Inflammatory macrophage treated with lipopolysaccharide for 1 hour (primary cell): ENCODE measurements at places on chromosomes 2 and 18.

DNA sequence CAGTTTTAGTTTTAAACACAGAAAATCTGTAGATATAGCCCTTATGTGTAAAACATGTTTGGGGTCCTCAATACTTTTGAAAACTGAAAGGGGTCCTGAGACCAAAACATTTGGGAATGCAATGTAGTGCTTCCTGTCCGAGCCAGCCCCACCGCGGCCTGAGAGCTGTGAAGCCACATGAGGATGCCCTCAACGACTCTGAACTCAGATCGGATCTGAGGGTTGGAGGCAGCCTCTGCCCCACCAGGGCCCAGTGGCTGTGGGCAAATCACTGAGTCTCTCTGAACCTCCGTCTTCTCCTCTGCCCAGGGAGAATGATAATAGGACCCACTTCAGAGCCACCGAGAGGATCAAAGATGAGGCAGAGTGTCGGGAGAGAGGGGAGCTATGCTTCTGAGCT is 33.4 kb upstream of the HPCAL1 start:
- DNase-seq: no peak

DNA sequence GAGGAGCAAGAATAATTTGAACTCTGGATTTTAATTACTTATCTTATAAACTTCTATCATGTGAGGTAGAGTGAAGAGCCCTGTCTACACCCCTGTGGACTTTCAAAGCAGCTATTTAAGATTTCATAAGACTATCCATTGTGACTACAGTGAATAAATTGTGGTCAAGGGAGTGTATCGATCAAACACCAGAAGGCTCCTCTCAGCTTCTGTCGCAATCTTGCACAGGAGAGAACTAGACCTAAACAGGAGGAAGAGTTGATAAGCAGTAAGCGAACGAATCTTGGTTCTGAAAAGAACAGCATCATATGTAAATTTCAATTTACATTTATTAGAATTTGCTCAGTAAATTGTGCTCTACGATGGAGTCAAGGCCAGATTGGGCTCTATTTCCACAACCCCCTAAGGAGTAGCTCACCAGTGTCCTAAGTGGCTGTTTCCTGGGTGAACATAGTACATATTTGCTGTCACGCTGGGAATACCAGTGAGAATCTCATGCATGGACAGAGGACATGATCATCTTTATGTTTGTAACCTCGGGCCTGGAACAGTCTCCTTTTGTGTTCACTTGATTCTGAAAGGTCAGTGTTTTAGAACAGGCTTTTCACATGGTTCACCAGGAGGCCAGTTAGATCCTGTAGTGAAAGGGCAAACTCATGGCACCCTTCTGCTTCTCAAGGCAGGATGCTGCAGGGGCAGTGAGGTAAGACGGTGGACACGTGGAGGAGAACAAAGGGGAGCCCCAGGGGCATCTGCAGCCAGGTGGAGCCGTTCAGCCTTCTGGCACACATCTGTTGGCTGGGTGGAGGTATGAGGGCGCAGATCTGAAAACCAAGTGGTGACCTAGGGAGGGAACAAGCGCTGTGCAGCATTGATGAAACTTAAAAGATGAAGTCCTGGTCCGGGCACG is 33.3 kb downstream of the NPAS2 start:
- no peak for DNase-seq

GRCh38 chr2:69033461-69034095 is 20.6 kb downstream of the ANTXR1 start:
- DNase-seq: no peak

GRCh38 chr18:62529597-62529996 is 6.8 kb downstream of the ZCCHC2 start:
- DNase-seq: no peak

DNA sequence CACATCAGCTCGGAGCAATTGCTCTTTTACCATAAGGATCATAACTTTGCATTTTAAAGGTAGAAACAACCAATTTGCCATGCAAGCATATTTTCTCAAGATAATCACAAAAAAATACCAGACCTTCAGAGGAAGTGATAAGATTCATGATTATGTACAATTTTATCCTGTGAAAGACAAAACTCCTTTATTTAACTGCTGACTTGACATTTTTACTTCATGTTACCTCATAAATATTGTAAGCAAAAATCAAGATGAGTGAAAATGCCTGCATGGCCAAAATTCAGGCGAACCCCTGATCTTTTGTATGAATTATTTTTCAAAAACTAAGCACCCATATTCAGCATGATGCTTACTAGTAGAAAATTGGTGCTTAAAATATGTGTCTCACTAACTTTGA is 246.4 kb downstream of the CD226 start:
- no peak for DNase-seq

DNA sequence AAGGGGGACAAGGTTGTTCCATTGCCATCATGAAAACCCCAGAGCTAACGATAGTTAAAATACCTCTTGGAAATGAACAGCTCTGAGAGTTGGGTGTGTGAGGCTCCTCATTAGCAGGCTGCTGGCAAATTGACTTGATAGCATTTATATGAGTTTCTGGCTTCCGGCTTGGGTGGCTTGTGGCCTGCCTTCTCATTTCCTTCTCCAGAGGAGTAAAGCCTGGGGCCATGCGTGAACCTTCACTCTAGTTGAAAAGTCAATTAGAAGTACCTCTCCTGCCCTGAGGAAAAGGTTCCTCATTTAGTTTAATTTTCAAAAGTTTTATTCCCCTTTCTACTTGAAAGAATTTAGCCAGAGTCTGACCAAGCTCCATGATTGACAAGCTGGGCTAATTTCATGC is 67.1 kb downstream of the MGAT5 start:
- DNase-seq: no peak

- DNase-seq: no peak
These were observed 52.5 kb downstream of the MBP start for GRCh38 chr18:77079954-77080682.

DNA sequence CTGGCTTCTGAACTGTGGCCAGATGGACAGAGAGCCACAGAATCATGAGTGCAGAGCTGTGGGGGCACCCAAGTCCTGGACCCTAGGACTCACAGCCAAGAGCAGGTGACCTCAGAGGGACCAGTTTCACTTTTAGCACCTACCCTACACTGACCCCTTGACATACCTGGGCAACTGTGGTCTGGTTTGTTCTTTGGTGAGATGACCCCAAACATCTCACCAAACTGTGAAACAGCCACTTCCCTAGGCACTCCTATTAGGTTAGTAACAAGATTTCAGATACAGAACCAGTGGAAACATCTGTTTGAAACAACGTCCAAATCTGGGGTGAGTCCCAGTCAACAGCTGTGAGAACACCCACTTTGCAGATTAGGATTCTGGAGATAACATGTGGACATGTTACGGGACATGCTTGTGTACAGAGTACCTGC is 1.9 kb upstream of the ZFP36L2 start:
- DNase-seq: no peak

- DNase-seq: no peak
These were observed 245.6 kb downstream of the NRXN1 start for GRCh38 chr2:50786345-50786744.

GRCh38 chr2:104857262-104858005 is 3.5 kb downstream of the POU3F3 start:
- DNase-seq: no peak

- DNase-seq: peak; percentile 70
These were observed 86.5 kb downstream of the UXS1 start for GRCh38 chr2:106107509-106108131.

- no peak for DNase-seq
These were observed 187.2 kb upstream of the FANCL start for GRCh38 chr2:58428096-58429013.

DNA sequence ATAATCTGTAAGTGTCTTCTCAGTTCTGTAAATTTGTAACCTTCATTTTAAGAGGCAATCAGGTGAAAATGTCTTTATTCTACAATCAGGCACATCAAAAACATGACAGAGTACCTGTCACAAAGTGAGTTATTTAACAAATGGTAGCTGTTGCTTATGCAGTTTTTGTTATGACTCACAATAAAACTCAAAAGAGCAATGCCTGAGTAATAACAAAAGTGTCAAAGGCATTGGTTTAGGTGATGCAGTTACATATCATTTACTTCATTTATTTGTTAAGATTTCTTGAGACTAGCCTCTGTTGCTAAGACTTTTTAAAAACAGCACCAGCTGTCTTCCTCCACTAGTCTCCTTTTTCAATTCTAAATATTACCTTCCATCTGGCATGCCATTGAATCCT is 177.8 kb downstream of the KIAA1328 start:
- DNase-seq: no peak

GRCh38 chr2:28422908-28423741 is 30.5 kb downstream of the FOSL2 start:
- DNase-seq: no peak

DNA sequence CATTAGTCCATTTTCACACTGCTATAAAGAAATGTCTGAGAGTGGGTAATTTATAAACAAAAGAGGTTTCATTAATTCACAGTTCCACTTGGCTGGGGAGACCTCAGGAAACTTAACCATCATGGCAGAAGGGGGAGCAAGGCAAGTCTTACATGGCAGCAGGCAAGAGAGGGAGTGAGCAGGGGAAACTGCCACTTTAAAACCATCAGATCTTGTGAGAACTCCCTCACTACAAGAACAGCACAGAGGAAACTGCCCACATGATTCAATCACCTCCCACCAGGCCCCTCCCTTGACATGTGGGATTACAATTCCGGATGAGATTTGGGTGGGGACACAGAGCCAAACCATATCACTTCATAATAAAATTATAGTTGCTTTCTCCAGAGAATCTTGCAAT is 365.5 kb upstream of the ID2 start:
- DNase-seq: no peak

GRCh38 chr2:20224164-20224715 is 690 bp downstream of the SDC1 start:
- DNase-seq: no peak

DNA sequence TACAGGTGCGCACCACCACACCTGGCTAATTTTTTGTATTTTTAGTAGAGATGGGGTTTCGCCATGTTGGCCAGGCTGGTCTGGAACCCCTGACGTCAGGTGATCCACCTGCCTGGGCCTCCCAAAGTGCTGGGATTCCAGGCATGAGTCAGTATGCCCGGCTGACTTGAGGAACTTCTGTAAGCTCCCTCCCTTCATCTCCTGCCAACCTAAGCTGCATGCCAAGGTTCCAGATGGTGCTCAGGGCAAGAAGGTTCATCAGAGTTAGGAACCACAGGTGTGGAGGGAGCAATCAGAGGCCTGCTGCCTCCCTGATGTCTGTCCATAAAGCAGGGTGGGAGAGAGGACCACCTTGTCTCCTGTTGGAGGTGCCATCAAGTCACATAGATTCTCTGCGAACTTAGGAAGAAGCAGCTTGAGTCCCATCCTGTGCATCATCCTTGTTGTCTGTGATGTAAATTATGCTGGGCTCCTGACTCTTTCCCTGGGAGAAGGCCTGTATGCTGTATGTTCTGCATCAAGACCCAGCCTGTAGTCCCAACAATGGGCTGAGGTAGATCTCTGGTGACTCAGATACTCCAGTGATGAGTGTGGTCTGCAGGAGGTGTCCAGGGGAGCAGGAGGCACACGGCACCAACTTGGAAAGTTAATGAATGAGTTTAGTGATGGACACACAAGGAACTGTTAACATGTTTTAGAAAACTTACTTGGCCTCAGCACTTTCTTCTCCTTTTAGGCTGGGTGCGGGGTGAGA is 53.1 kb downstream of the TMEM17 start:
- DNase-seq: no peak

GRCh38 chr2:176879426-176879995 is 333.1 kb upstream of the HNRNPA3 start:
- DNase-seq: no peak

- no peak for DNase-seq
These were observed 18.8 kb downstream of the KCNIP3 start for GRCh38 chr2:95315801-95316411.

DNA sequence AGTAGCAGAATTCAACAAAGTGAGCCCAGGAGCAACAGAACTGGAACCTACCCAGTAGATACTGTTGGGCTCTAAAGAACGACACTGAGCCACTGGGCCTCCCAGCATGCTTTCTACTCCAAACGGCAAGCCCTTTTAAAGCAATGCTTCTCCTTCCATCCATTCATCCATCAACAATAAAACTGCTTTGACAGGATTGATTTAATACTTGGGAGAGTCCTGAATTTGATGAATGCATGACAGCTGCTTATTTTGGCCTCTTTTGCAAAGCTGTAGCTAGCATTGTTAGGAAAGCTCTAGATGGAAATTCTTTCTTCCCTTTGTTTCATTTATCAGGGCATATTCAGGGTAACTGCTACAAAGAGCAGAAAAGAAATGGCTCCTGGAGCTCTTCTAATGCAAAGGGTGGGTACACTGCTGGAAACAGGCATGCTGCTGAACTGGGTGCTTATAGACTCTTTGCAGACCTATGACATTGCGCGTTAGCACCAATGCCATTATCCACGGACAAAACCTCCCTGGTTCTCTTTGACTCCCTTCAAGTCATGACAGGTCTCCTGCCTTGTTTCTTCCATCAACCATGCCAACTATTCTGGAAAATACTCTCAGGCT is 138.4 kb upstream of the HNRNPA3 start:
- DNase-seq: no peak

GRCh38 chr18:24031916-24032315 is 17.4 kb downstream of the TTC39C start:
- no peak for DNase-seq

GRCh38 chr2:30382995-30383394 is 64.1 kb upstream of the LCLAT1 start:
- no peak for DNase-seq

DNA sequence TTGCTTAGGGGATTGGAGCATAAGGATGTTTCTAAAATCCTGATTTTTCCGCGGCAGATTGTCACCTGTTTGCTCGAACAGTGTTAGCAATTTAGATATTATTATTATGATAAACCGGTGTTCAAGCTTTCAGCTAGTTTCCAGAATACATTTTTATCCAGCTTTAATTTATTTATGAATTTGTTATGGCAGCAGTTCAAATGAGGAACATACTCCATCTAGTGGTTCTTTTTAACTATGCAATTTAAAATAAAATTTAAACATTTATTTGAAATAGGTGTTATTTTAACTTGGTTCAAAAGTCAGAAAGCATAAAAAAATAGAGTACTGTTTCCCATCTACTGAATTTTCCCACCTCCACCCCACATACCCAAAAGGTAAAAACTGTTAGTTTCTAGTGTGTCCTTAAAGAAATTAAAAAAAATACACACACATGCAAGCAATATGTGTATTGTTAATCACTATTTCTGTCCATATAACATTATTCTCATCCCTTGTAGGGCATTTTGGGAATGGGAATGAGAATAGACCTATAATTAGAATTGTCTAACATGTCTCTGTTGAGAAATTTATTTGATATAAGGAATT is 23.2 kb downstream of the ACOXL start:
- DNase-seq: peak; percentile 63

DNA sequence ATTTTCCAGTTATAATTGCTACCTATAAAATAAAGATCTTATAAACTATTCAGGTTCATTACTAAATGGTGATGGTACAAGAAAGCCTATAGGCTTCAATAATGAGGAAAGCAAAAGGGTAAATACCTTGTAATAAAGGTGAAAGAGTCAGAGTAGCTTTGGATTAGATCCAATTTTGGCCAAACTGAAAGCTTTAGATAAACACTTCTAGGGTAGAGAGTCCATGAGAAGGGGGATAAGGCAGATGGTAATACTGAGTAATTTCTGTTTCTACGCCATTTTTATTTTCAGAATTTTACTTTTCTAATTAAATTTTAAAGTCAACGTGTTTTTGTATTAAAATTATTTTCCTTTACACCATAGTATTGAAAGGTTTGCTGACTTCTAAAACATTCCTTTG is 9.4 kb downstream of the CASP8 start:
- DNase-seq: no peak

GRCh38 chr18:22822024-22822423 is 111.1 kb upstream of the RBBP8 start:
- DNase-seq: no peak
